NCI-H1436 (cell line): ENCODE measurements at places on chromosomes 11 and 22.

DNA sequence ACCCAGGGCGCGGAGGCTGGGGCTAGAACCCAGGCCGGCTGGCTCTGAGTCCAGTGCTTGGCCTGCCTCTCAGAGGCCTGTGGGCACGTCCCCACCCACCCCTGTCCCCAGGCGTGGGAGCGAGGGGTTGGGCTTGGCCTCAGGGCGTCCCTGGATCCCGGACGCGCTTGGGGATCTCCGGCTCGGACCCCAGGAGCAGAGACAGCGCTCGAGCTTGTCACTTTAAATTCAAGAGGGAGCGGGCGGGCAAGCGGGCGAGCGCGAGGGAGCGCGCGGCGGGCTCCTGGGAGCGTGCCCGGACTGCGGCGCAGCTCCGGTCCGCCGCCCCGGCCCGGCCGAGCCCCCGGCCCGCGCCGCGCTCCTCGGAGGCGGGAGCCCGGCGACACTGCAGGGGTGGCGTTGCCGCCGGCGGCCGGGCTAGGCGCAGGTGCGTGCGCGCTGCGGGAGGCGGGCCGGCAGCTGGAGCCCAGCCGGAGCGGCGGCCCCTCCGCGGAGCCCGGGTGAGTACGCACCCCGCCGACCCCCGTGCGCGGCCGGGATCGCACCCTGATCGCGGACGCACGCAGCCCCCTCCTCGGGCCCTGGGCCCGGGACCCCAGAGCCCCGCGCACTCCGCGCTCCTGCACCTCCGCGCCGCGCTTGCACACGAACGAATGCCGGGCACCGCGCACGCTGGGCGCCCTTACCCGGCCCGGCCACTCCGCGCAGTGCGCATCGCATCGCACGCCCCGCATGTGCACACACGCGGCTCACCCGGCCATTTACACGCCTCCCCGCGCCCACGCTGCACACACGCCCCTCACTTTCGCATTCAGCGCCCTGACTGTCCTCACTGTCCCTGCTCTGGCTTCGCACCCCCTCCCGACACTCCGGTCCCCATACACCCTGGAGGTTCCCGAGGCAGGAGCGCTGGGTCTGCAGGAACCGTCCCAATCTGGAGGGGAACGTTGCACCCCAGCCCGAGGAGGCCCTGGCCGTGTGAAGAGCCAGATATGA, at the start of gene SYT12:
Gene SYT12 (plus strand): TSS at position 174 of the 996 bp plus-strand sequence. CDS start 7,011 bp downstream, outside the sequence.
- DNase-seq, result no peak

DNA sequence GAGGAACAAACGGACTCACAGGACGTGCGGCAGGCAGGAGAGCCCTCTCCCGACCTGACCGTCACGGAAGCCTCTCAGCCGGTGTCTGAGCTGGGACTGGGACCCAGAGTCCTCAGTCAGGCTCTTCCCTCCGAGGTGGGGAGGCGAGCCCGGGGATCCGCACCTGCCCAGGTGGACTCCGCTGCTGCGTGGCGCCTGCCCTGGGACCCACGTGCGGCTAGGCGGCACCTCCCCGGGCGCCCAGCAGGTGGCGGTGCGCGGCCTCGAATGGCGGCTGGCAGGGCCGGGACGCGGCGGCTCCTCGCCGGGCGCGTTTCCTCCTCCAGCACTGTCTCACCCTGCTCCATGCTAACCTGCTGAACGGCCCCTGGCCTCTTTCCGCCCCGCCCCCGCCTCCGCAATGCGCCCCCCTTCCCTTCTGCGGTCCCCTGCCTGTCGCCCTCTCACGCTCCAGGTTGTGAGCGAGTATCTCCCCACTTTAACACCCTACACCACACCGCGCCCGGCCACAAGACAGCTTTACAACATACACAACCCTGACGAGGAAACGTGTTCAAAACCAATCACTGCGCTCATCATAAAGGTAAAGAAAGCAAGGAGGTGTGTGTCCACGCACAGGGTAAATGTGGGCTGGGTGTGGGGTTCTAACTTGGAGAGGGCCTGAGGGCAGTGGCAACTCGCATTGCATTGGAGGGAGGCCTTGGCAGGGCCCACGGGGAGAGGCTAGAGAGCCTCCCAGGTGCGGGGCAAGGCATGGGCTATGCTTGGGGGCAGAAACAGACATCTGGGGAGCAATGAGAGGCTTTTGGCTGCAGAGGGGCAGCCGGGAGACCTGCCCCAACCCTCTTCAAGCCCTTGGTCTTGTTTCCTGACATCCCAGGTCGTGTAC, 25.9 kb upstream of the ATXN10 start:
- DNase-seq, result peak; percentile 20

- DNase-seq, result no peak
These were observed 161.1 kb upstream of the SNX19 start for GRCh38 chr11:131077340-131077739.

DNA sequence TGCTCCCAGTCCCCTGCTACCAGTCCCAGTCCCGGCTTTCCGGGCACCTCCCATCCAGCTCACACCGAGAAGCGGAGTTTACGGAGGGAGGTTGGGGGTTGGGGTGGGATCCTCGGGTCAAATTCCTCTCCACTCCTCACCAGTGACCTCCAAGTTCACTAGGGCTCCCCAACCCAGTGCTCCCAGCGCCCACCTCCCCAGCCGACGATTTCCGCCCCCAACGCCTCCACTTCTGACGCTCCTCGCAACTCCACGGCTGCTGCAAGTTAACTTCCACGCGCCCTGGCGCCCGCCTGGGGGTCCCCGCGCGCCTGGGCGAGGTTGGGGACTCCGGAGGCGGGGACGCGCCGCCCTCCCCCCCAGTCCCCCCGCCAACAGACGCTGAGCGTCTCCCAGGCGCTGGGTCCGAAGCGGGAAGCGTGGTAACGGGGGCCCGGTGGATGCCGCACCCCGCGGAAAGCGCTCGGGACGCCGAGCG, 526 bp downstream of the TPST2 start:
- no peak for DNase-seq

- DNase-seq, result no peak
These were observed 5.4 kb downstream of the BEST1 start for GRCh38 chr11:61955422-61956135.

DNA sequence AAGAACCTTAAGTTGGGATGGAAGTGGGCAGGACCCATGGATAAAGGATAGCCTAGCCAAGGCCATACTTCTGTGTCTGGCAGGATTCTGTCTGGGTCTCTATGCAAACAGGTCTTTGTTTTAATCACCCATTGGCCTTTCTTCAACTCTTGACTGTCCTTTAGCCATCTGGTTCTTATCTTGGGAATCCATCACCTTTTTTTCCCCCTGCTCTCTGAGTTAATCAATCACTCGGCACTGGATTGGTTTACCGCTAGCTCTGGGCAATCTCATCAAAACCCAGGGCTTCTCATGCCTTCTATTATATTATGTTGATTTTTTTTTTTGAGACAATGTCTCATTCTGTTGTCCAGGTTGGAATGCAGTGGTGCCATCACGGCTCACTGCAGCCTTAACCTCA, 1.8 kb upstream of the RNF169 start:
- DNase-seq, result no peak

GRCh38 chr11:84211896-84212295, 925.7 kb upstream of the CCDC90B start:
- DNase-seq, result peak; percentile 45

GRCh38 chr11:84628871-84629620, 998.1 kb downstream of the DLG2 start:
- DNase-seq, result no peak

DNA sequence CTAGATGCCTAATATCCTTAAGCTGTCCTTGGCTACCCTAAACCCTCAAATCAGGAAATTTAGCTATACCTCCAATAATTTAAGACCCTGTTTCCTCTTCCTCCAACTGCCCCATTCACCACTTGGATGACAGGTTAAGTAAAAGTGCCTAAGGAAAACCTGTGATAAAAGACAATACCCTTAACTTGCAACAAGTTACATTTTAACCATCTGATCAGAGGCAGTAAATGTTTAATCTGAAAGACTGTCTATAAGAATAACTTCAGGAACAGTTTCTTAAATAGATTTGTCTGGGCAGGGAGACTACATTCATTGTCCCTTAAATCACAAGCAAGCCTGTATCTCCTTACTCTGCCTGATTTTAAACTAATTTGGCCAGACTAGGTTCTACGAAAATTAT, 129.1 kb downstream of the APOL5 start:
- no peak for DNase-seq

- no peak for DNase-seq
These were observed 4202.2 kb upstream of the OR11H1 start for GRCh38 chr22:11325767-11326166.

- no peak for DNase-seq
These were observed 190.3 kb upstream of the ZC3H12C start for GRCh38 chr11:109902764-109903433.

DNA sequence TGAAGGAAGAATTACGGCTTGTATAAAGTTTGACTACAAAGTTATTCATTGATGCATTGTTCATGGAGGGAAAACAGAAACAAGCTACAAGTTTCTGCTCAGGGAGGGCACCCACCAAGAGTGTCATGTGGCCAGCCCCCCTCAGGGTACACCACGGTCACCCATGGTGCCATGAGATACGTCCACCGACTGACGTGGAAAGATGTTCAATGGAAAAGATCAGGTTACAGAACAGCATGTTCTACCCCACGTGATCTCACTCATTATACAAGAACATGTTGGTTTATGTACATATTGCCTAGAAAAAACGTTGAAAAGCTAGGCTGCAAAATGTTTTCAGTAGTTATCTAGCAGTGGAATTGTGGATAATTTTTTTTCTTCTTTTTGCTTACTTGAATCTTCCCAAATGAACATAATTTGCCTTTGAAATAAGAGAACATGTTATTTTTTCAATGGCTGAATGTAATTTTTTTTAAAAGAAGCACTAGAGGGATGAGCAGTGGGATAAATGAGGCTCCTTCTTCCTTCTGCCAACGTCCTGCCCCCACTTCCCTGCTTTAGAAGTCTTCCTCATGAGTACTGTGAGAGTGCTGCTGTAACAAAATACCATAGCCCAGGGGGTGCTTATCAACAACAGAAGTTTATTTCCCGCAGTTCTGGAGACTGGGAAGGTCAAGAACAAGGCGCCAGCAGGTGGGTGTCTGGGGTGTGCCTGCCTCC, 22.5 kb downstream of the RCN1 start:
- peak; percentile 24 for DNase-seq

- DNase-seq, result no peak
These were observed 251.6 kb downstream of the ETS1 start for GRCh38 chr11:128335729-128336128.

DNA sequence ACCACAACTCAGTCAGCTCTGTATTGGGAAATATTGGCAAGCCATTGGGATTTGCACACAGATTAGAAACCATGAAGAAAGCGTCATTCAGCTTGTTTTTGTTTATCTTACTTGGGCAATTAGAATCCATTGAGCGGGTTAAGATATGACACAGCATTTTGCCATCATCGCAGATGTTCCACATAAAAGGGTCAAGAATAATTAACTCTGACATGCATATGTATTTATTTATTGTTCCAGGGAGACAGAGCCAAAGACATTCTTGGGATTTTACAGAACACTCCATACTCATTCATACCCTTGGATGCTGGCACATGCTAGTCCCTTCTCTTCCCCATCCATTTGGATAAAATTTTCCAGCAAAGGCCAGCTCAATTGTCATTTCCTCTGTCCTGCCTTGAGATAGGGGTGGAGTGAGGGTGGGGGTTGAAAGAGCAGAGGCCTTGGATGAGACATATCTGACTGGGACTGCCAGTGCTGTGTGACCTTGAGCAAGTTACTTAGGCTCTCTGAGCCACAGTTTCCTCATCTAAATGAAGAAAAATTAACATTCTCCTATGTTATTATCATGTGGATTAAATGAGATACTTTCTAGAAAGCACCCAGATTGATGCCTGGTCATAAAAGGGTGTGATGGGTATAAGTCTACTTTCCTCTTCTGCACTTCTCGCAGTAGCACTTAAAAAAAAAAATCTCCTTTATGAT, 179.7 kb downstream of the RRAS2 start:
- peak; percentile 76 for DNase-seq

- DNase-seq, result no peak
These were observed 50.5 kb upstream of the SHISAL1 start for GRCh38 chr22:44363013-44363979.

- DNase-seq, result no peak
These were observed 37.8 kb downstream of the PPFIBP2 start for GRCh38 chr11:7551571-7551970.

GRCh38 chr11:36688571-36689291, 90.7 kb upstream of the RAG2 start:
- DNase-seq, result no peak

GRCh38 chr11:35474688-35475087, 50.7 kb downstream of the PAMR1 start:
- DNase-seq, result no peak

- DNase-seq, result no peak
These were observed 39.2 kb upstream of the LMO2 start for GRCh38 chr11:33931067-33931466.

DNA sequence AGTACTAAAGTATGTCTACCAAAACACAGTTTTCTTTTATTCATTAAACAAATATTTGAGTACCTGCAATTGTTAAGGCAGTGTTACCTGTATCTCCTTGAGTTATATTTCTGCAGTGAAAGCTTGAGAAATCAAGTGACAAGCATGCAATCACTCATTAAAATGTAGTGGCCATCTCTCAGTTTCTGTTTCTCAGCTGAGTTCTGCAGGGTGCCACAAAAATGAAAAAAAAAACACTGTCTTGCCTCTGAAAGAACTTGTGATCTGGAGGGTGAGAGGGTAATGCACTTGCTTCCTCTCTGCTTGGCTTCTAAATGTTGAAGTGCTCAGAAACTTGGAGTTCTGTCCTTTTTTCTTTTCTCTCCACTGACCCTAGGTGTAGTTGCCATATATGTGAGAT, 6.8 kb downstream of the QSER1 start:
- no peak for DNase-seq
